ENCODE measurements at places on chromosomes 2 and 18.

- DNase-seq, result no peak
Measured at GRCh38 chr2:106653465-106653864, 166.3 kb downstream of the CD8B2 start.

DNA sequence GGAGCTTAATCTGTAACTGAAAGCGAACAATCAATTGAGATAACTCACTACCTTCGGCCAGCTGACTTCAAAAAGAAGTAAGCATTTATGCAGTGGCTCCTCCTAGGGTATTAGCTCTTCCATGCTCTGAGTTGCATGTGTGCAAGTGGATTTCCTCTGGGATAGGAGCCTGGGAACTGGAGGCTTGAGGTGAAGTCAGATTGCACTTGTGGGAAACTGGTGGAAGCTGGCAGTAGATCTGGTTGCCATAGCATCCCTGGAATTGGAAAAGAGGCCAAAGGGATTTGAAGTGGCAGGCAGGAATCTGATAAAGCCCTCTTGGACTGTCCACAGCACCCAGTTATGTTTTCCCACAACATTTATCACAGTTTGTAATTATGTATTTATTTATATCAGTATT is 50.6 kb upstream of the FMNL2 start:
- no peak for DNase-seq

- DNase-seq, result no peak
Measured at GRCh38 chr2:209734805-209735204, 36.8 kb upstream of the UNC80 start.

- peak; percentile 56 for DNase-seq
Measured at GRCh38 chr2:199738727-199739412, 112.1 kb downstream of the FTCDNL1 start.
